ENCODE measurements at places on chromosomes 11 and 22. TPM values are rescaled to one million over a fixed set of nuclear protein-coding genes. Genes with fewer than 3 reads are reported as not detected.

Gene JRKL
- total RNA-seq, result 7.2 TPM

Gene SMIM35
- not detected for total RNA-seq

GRCh38 chr11:33376331-33377310, 119.4 kb downstream of the HIPK3 start:
- DNase-seq, result peak; percentile 33

DNA sequence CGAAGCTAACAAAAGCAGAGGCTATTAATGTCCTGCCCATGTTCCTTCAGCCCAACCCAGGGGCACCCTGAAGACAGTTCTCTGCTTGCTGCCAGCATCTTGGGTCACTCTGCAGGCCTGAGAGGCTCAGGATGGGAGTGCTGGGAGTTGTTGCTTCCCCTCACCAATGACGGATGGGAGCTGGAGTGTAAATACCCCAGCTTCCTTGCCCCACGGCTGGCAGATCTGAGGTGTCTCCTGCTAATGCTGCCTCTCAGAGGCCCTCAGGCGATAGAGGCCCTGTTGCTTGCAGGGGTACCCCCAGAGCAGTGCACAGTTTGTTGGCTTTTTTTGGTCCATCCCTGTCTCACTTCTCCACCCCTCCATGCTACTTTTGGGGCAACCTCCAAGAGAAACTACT, 32.9 kb downstream of the IFT27 start:
- no peak for DNase-seq

DNA sequence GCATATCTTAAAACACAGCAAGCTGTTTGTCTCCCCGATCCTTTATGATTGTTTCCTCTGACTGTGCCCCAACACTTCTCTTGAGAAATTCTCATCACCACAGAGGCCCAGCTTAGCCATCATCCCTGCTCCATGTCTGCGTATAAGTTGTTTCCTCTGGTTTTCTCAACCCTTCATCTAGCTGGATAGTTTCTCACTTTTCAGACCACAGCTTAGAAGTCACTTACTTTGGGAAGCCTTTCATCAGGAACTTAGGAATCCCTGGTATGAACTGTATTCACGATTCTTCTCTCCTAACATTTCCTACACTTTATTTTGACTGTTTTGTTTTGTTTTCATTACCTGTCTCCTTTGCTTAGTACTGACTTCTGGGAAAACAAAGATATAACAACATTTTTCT, 295.2 kb downstream of the GUCY1A2 start:
- DNase-seq, result no peak

- DNase-seq, result no peak
Measured at GRCh38 chr11:64903291-64903833, 13.6 kb downstream of the ATG2A start.

Measured in mammary epithelial cell (primary cell).